Stomach (tissue), 19 donors: ENCODE measurements at places on chromosomes 5 and 9. TPM values are rescaled to one million over a fixed set of nuclear protein-coding genes. Genes with fewer than 3 reads are reported as not detected.
A peak's percentile ranks its signal among the peaks of the same experiment; 100 is the strongest.

DNA sequence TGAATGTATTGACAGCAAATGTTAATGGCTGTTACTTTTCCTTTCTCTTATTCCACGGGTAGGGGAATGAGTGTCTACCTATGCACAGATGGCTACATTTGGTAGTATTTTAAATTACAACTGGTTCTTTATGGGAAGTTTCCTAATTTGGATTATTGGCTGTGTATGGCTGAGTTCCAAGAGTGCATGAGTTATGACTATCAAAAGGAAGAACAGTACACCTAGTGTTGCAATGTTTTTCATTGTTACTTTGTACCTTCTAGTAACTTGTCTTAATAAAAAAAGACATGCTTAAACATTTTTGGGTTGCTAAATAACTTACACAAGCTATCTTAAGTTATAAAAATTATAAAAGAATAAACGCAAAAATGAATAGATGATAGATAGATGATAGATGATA, 35.8 kb upstream of the MAMDC2 start:
- no peaks in the 10 kb centered on the region for H3K36me3 ChIP-seq
- H3K27me3 ChIP-seq = no peaks in the 10 kb centered on the region
- no peaks in the 10 kb centered on the region for H3K4me1 ChIP-seq
- H3K4me3 ChIP-seq = no peak overlapping the region
- H3K27ac ChIP-seq = no peak overlapping the region

- H3K27ac ChIP-seq = no peak overlapping the region
- no peaks in the 10 kb centered on the region for H3K27me3 ChIP-seq
- peaks cover 17% of the 10 kb centered on the region for H3K4me1 ChIP-seq
- DNase-seq = no peak
Observed at GRCh38 chr5:126376443-126376842, 46.8 kb upstream of the GRAMD2B start.

- DNase-seq = no peak
- no peaks in the 10 kb centered on the region for H3K27me3 ChIP-seq
- H3K36me3 ChIP-seq = no peaks in the 10 kb centered on the region
- no peak overlapping the region for H3K27ac ChIP-seq
Observed at GRCh38 chr5:176519810-176520720, 17.1 kb downstream of the RNF44 start.

DNA sequence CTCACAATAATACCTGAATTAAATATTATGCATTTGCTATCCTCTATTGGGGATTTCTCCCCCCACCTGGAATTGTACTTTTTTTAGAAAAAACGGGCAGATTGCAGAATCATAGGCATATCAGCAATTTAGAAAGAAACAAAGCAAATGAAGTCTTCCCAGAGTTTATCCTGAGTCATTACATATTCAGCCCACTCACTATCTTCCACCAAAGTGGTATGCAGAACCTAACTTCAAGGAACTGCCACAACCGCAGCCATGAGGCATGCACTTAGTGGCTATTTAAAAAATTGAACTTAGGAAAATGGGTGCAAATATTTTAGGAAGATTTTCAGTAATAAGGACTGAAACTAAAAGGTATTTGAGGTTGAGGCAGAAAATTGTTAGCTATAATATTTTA, 48.6 kb downstream of the UBAP1 start:
- H3K27me3 ChIP-seq = no peaks in the 10 kb centered on the region
- no peak overlapping the region for H3K27ac ChIP-seq
- peaks cover 3% of the 10 kb centered on the region for H3K4me1 ChIP-seq
- H3K36me3 ChIP-seq = peaks cover 3% of the 10 kb centered on the region
- DNase-seq = no peak

- no peaks in the 10 kb centered on the region for H3K36me3 ChIP-seq
- no peaks in the 10 kb centered on the region for H3K27me3 ChIP-seq
Observed at GRCh38 chr5:73692166-73692640, 66.2 kb downstream of the ARHGEF28 start.

DNA sequence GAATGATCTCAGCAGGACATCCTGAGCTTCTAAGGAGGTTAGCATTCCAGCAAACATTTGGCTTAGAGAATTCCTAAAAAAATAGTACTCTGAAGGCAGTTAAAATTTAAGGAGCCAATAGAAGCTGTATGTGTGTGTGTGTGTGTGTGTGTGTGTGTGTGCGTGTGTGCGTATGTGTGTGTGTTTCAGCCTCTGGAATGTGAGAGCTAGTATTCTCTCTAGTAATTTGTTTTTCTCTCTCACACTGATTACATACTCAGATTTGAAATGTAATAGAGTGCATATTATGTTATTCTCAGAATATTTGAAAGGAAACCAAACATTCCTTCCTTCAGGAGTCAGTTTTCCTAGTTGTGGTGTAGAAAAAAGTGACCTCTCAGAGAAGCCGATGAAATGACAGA, 279.6 kb downstream of the TMEM38B start:
- no peaks in the 10 kb centered on the region for H3K4me1 ChIP-seq
- DNase-seq = no peak
- H3K4me3 ChIP-seq = no peak overlapping the region
- H3K36me3 ChIP-seq = no peaks in the 10 kb centered on the region
- H3K27me3 ChIP-seq = no peaks in the 10 kb centered on the region

- H3K36me3 ChIP-seq = no peaks in the 10 kb centered on the region
- DNase-seq = no peak
- no peaks in the 10 kb centered on the region for H3K27me3 ChIP-seq
- H3K4me3 ChIP-seq = no peak overlapping the region
- no peak overlapping the region for H3K27ac ChIP-seq
- H3K4me1 ChIP-seq = no peaks in the 10 kb centered on the region
Observed at GRCh38 chr9:8680658-8681057, 881.1 kb upstream of the DMAC1 start.

- H3K36me3 ChIP-seq = no peaks in the 10 kb centered on the region
- no peaks in the 10 kb centered on the region for H3K27me3 ChIP-seq
- H3K4me1 ChIP-seq = no peaks in the 10 kb centered on the region
- no peak overlapping the region for H3K27ac ChIP-seq
Observed at GRCh38 chr5:175809531-175810121, 61.8 kb upstream of the CPLX2 start.

- no peaks in the 10 kb centered on the region for H3K36me3 ChIP-seq
- peak overlapping the region; percentile 36 for H3K27ac ChIP-seq
- H3K27me3 ChIP-seq = no peaks in the 10 kb centered on the region
- peaks cover 49% of the 10 kb centered on the region for H3K4me1 ChIP-seq
- H3K4me3 ChIP-seq = peak overlapping the region; percentile 79
Observed at GRCh38 chr5:140041492-140042392, 1.4 kb downstream of the NRG2 start.

DNA sequence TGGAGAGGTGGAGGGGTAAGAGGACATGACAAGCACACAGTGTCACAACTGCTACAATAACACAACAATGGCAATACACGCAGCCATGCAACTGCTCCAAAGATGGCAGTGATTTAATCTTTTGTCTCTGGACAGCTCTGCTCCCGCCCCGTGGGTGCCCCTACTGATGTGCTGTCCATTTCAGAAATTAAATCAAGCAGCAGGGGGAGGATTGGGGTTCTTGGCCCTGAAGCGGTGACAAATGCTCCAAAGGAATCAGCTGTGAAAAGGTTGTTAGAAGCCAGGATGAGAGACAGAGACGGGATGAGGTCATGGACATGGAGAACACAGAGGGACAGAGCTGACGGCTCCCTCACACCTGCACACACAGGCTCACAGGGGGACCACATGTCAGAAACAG, 22.6 kb downstream of the CNTFR start:
- H3K27me3 ChIP-seq = no peaks in the 10 kb centered on the region
- H3K36me3 ChIP-seq = no peaks in the 10 kb centered on the region
- H3K4me1 ChIP-seq = peaks cover 16% of the 10 kb centered on the region
- DNase-seq = no peak
- H3K4me3 ChIP-seq = no peak overlapping the region
- no peak overlapping the region for H3K27ac ChIP-seq

DNA sequence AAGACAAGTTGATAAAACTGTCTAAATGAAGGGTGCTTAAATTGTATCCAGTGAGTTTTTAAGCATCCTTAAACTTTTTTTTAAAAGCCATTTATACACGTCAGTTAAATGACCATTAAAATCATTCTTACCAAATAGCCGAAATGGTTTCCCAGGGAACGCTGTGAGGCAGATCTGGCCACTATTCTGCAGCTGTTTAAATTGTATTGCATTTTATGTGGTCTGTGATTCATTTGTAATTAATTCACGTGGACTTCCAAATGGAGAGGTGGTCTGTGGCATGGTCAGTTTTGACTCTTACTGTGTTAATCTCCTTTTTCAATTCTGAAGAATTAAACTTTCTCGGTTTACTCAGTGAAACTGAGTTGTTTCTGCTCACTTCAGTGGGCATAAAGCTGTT, 113.7 kb upstream of the OTULINL start:
- H3K27me3 ChIP-seq = no peaks in the 10 kb centered on the region
- H3K27ac ChIP-seq = no peak overlapping the region
- H3K4me1 ChIP-seq = peaks cover 17% of the 10 kb centered on the region
- DNase-seq = no peak

- peaks cover 9% of the 10 kb centered on the region for H3K36me3 ChIP-seq
- H3K27ac ChIP-seq = no peak overlapping the region
- H3K4me1 ChIP-seq = peaks cover 72% of the 10 kb centered on the region
- no peak for DNase-seq
Observed at GRCh38 chr9:89442501-89442978, 55.4 kb downstream of the SEMA4D start.

- H3K27ac ChIP-seq = no peak overlapping the region
- no peaks in the 10 kb centered on the region for H3K36me3 ChIP-seq
- H3K4me1 ChIP-seq = peaks cover 20% of the 10 kb centered on the region
- no peak for DNase-seq
- no peak overlapping the region for H3K4me3 ChIP-seq
Observed at GRCh38 chr9:129749575-129749974, 3.3 kb downstream of the PTGES start.

- H3K36me3 ChIP-seq = no peaks in the 10 kb centered on the region
- H3K27ac ChIP-seq = no peak overlapping the region
- no peak for DNase-seq
- no peaks in the 10 kb centered on the region for H3K27me3 ChIP-seq
- H3K4me1 ChIP-seq = peaks cover 21% of the 10 kb centered on the region
- H3K4me3 ChIP-seq = no peak overlapping the region
Observed at GRCh38 chr5:149037817-149038216, 25.0 kb downstream of the SH3TC2 start.

- H3K27me3 ChIP-seq = no peaks in the 10 kb centered on the region
- no peaks in the 10 kb centered on the region for H3K4me1 ChIP-seq
- H3K36me3 ChIP-seq = no peaks in the 10 kb centered on the region
- H3K4me3 ChIP-seq = no peak overlapping the region
- no peak for DNase-seq
Observed at GRCh38 chr5:115147052-115147451, 22.7 kb downstream of the TRIM36 start.

DNA sequence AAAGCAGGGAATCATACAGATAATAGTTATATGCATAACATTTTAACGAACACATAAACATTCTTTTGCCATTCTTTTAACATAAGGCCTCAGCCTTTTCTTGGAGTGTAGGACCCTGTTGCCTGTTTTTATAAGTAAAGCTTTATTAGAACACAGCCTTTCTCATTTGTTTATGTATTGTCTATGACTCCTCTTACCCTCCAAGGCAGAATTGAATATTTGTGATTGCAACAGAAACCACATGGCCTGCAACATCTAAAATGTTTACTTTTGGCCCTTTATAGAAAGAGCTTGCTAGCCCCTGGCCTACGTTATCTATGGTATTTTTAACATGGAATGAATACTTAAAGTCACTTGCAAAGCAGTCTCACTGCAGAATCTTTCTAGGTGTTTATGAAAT, 2.6 kb downstream of the SLC31A1 start:
- H3K4me1 ChIP-seq = peaks cover 22% of the 10 kb centered on the region
- H3K4me3 ChIP-seq = no peak overlapping the region
- no peak overlapping the region for H3K27ac ChIP-seq
- no peaks in the 10 kb centered on the region for H3K27me3 ChIP-seq

DNA sequence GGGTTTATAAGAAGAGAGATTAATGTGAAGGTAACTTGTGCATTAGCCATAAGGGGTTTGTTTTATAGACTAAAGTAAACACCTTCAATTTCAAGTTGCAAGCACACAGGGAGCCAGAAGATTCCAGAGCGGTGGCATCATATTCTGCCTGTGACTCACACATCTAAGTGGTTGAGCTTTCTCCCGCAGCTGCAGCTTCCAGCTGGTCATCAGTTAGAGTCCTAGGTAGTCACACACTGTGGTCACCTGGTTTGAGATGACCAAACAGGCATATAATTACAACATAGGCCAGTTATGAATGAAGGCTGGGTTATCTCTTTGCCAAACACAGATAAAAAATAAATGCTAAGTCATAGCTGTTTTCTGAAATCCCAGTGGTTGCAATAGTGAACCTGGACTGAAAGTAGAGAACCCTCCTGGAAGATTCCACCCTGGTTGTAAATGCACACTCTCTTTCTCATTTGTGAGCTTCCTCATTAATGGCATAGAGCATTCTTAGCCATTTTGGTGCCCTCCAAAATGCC, 171.3 kb downstream of the GDNF start:
- peak; percentile 52 for DNase-seq
- no peaks in the 10 kb centered on the region for H3K36me3 ChIP-seq
- peaks cover 35% of the 10 kb centered on the region for H3K4me1 ChIP-seq
- H3K27ac ChIP-seq = no peak overlapping the region
- no peaks in the 10 kb centered on the region for H3K27me3 ChIP-seq
- no peak overlapping the region for H3K4me3 ChIP-seq

DNA sequence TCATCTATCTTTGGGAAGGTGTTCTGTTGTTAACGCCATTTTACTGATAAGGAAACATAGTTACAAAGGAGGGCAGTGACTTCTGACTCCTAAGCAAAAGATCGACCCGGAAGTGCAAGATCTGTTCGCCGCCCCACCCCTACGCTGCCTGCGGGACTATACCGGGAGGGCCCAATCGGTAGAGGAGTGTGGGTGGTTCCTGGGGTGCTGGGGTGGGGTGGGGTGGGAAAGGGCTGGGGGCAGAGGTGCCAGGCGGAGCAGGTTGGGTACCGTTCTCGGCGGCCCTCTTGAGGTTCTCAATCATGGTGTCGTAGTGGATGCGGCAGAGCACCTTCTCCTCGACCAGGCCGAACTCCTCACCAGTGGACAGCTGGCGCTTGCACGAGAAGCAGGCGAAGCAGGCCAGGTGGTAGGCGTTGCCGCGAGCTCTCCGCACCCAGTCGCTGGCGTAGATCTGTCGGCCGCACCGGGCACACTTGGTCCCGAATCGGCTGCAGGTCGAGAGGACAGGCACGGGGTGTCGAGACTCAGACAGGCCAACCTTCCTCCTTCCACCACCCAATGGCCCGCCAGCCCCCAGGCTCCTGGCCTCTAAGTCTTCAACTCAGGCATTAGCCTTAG, 11.8 kb downstream of the LHX6 start:
- no peak for DNase-seq
- H3K27me3 ChIP-seq = peaks cover 100% of the 10 kb centered on the region

The GEMIN5 gene
- 5.0 TPM for polyA plus RNA-seq

The PCDHGC3 gene
- 30.3 TPM for polyA plus RNA-seq

The ALAD gene
- polyA plus RNA-seq = 33.9 TPM

The ADRB2 gene
- 2.6 TPM for polyA plus RNA-seq

The CDC25C gene
- polyA plus RNA-seq = 0.75 TPM

The CAMLG gene
- polyA plus RNA-seq = 44.3 TPM

The SCGB3A2 gene
- not detected for polyA plus RNA-seq

The ARHGEF39 gene
- 2.8 TPM for polyA plus RNA-seq

The LRRC70 gene
- 2.9 TPM for polyA plus RNA-seq

The IL13 gene
- not detected for polyA plus RNA-seq
